GF-D8 (cell line): ENCODE measurements at places on chromosomes 7 and 10.
A peak's percentile ranks its signal among the peaks of the same experiment; 100 is the strongest.

DNA sequence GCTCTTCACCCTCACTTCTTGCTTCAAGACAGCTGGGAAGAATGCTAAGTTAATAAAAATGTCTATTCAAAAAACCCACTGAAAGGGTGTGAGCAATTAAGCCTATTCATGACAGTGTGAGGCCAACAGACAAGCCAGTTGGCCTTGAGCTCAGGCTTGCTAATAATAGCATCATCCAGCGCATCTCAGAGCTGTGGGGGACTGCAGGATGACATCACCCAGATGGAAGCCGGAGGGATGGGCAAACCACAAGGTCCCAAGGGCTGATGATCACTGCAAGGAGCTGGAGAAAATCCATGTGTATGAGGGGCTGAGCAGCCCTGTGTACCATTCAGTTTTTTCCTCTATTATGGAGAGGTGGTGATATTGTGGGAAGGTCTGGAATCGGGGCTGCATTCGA, 770.4 kb downstream of the TNS3 start:
- no peak for DNase-seq

DNA sequence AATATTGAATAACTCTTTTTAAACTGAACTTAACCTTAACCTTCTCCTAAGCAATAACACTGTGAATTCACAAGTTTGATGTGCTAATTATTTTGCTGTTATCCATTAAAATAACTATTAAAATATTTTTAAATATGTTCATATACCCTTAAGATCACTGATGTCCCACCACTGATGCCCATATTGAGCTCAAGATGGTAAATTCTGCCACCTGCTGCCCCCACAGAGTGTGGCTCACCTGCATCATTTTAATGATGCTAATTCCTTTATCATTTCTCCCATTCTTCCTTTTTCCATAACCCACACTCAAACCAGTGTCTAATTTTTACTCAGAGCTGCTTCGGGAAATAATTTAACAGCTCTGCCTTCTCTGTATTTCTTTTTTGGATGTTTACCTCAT, 82.3 kb upstream of the ARID5B start:
- DNase-seq = no peak

DNA sequence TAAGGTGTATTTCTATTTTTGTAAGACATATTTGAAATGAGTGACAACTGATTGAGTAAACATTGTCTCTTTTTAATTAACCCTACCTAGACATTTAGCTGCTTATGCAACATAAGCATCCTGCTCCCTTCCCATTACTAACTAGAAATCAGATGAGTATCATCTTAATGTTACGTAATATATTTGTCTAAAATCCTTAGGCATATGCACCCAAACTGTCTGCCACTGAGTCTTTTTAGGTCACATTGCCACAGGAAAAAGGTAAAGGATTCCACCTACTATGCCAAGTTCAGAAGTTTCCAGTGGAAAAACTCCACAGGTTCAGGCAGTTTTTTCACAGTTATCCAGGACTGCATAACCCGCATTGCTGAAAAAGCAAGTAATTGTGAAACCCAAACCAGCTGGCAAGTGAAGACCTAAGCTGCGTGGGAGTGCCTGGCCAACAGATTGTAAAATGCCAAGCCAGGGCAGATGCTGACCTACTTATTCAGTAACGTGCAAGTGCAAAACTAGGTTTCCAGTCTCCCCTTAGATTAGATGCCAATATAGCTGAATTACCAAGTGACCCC, 983.7 kb downstream of the GATA3 start:
- peak; percentile 23 for DNase-seq

- DNase-seq = no peak
Observed at GRCh38 chr10:45422866-45423659, 49.0 kb downstream of the ALOX5 start.

DNA sequence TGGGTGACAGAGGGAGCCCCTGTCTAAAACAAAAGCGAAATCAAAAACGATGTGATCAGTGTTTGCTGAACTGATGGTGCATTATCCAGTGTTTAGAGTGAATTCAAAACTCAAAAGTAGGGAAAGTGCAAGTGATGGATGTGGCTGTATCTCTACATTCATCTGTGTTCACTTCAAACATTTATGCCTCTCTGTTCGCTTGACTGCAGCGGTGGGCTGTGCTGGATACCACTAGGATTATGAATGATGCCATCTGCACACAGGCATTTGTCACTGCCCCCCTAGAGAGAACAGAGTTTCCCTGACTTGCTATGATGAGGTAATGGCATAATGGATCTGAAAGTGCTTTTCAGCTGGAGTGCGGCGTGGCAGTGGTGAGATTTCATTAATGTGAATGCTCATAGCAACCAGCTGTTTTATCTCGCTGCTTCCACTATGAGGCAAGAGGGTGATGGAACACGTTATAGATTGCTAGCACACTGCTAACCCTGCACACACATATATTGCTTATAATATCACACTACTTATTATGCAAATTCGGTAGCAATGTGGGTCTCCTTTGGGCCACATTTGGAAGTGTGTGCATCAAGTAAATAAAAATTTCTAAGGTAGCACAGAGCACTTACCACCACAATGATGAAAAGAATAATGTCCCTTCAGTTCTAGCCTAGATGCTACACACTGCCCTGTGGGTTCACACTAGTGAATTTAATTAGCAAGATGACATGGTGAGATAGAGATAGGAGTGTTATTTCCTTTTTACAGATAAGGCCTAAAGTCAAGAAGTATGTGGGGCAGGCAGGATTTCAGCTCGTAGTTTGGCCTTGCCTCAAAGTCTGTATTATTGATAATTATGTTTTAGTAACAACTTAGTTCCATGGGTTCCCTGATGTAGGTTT, 164.7 kb downstream of the CAMK1D start:
- no peak for DNase-seq

DNA sequence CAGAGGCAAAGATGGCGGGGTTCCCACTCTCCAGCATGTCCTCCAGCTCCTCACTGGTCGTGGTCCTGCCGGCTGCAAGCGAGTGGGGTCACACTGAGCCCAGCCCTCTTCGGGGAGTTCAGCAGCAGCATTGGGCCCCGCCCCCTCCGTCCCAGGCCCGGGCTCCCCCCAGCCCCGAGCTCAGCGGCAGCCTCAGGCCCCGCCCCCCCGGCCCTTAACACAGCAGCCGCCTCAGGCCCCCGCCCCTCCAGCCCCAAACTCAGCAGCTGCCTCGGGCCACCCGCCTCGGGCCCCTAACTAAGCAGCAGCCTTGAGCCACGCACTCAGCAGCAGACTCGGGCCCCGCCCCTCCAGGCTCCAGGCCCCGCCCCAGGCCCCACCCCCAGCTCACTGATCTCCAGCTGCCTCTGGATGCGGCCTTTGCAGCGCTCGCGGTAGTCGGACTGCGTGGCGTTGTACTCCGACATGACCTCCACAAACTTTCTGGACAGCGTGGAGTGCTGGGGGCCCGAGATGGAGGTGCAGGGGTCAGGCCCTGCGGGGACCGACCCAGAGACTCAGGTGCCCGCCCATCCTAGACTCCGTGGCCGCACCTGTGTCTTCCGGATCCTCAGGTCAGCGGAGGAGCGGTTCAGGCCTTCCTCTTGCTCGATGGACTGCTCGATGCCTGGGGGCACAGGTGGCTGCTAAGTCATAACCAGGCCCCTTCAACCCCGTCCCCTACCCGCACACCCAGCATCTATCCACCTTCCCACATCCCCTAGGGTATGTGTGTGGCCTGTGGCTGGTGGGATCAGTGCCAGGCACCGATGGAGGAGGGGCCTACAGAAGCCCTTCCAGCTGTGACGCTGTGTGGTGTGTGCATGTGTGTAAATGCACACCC, 15.5 kb downstream of the STX1A start:
- no peak for DNase-seq

DNA sequence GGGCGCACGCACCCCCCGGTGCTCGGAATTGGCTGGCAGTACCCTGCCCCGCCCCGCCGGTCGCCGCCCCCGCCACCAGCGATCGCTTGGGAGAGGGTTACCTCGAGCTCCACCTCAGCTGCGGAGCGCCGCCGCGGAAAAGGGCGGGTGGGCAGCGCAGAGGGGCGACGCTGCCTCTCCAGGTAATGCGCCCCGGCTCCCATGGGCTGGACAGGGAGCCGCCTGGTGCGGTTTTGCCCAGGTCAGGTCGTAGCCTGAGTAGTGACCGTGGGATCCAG, 1.3 kb downstream of the PFKFB3 start:
- DNase-seq = no peak

DNA sequence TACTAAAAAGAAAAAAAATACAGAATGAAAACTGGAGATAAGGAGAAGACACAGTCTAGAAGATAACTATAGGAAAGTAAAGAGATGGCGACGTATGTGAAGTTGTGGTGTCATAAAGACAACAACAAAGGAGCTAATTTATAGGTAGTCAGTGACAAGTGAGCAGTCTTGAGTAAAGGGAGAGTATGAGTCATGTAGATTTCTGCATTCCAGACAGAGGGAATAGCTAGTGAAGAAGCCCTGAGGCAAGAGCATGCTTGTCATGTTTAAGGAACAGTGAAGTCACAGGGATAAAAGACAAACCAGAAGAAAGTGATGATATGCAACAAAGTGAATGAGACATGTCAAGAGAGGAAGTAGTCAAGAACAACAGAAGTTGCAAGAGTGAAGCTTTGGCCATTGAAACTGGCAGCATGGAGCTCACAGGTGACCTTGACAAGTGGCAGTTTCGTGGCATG, 2.3 kb upstream of the MIOS start:
- no peak for DNase-seq

- no peak for DNase-seq
Observed at GRCh38 chr10:84194424-84195043, at the start of gene CDHR1. CDHR1 (plus strand) TSS chr10:84194537; CDS start chr10:84194761, 224 bp downstream.

GRCh38 chr10:58667658-58668310, 155.1 kb downstream of the BICC1 start:
- DNase-seq = no peak

DNA sequence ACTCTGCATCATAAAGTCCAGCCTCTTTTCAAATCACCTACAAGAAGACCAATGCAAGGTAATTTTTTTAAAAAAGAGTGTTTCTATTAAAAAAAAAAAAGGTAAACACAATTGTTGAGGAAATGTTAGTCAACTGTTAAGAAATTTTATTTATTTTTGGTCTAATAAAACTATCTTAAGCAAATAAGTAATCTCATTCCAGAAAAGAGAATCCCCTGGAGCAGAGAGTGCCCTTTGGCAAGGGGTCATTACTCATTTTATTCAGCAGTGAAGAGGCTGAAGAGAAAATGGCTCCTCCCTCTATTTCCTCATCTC, 63.4 kb upstream of the GSDME start:
- DNase-seq = peak; percentile 72

DNA sequence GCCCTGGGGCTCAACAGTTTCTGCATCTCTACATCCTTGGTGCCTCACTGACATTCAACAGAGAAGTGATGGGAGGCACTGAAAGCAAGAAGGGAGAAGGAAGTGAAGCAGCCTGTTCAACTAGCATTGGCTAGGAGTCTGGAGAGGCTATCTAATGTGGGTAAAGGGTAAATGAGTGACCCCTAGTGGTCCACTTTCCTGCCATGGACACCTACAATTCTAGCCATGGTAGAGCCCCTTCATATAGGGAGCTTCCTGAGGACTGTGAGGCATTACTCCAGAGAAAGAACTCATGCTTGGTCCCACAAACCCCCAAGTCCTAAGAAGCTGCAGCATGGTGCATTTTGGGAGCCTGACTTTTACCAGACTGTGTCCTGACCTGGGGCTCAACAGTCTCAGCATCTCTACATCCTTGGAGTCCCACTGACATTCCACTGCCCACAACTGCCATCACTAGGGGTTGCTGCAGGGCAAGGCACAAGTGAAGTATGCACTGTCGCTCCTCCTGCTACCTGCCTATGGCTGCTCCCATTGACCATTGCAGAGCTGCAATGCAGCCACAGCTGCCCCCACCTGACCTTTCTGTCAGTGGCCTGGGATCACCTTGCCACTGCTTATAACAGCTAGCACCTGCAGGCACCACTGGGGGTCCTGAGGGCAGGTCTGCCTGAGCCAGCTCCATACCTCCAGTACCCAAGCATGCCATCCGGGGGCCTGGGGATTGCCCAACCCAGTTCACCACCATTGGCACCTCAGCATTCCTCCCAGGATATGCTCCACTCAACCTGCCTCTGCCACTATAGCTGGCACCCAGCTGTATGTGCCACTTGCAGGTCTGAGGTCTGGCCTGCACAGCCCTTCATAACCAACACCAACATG, 44.1 kb upstream of the CDK6 start:
- DNase-seq = no peak

DNA sequence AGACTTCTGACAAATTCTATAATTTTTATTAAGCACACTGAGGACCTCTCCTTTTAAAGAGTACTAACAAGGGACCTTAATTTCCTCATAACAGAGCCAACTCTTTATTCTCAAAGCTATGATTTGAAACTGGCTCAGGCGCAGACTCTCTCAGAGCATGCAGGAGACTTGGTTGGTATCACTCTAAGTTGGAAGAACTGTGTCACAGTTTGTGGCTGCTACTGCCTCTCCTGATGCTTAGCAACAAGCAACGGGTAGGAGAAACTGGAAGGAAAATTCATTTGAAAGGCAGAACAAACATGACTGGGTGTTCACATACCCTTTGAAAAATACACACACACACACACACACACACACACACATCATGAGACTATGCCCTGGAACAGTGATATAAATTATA, 33.3 kb downstream of the ENO4 start:
- no peak for DNase-seq

DNA sequence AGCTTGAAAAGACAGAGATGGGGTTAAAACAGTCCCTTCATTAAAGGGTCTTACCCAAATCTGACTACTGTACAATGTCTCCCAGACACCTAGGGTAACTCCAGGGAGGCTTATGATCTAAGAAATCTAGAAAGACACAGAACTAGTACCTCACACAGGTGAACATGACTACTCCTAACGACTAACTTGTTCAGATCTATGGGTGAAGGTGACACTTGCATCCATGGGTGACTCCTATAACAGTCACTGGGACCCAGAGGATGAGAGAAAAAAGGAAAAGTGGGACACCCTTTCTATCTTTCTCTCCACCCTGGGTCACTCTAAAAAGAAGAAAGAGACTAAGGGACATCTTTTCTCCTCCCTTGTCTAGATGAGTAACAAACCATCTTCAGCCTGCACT, 19.2 kb downstream of the AKR1C8 start:
- DNase-seq = no peak

DNA sequence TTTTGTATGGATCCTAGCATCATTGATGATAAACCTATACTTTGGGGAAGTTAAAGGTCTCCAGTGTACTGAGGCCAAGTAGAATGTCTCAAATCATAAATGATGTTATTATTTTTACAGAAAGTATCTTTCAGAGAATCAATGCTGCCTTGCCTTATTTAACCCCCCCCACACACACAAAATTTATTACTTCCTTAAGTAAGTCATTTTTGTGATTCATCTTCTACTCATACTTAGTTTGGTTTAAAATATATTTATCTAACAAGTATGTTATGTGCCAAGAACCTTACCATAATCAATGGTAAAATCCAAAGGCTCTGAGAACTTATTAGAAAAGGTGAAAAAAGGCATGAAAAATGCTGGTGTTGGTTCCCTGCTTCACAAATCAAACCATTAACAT, 18.8 kb upstream of the CLDN12 start:
- DNase-seq = no peak

- DNase-seq = no peak
Observed at GRCh38 chr10:99555371-99555770, 22.6 kb downstream of the NKX2-3 start.

GRCh38 chr10:24579906-24580305, 143.8 kb downstream of the ARHGAP21 start:
- DNase-seq = no peak
